Peyer's patch (tissue), 4 donors: ENCODE measurements at places on chromosomes 16 and 17. TPM values are rescaled to one million over a fixed set of nuclear protein-coding genes. Genes with fewer than 3 reads are reported as not detected.

- DNase-seq = peak; percentile 49
Observed at GRCh38 chr17:31052187-31052889, 42.4 kb upstream of the NF1 start.

DNA sequence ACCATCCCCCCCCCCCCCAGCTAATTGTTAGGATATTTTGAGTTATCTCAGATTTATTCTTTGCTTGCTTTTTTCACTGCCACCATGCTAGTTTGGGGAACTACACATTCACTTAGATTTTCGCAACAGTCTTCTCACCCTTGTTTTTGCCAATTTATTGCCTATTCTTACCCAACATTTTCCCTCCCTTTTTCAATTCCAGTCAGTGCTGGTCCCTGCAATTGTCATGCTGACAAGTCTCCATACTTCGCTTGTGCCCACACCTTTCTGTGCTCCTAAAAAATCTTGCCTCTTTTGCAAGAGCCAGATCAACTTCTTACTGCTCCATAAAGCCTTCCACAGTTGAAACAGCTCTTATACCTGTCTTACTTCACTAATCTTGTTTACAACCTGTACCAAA, 16.3 kb downstream of the TNRC6A start:
- DNase-seq = no peak

- no peak for DNase-seq
Observed at GRCh38 chr16:61323456-61323855, 712.8 kb downstream of the CDH8 start.

GRCh38 chr16:2037647-2038381, 9.8 kb downstream of the NTHL1 start:
- no peak for DNase-seq

DNA sequence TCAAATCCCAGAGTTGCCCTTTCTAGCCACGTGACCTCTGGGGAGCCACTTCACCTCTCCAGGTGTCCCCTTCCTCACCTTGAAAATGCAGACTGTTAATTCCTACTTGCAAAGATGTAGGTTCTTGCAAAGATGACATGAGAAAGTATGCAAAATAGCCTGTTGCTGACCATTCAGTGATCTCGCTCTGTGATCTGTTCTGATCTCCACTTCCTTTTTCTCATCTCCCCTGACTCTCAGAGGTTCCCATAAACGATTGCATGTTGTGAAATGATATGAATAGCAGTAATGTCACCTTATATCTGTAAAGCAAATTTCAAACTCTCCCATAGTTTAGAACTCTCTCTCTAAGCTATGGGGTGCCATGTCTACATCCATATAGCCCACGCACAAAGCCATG, 182.3 kb downstream of the TMEM132E start:
- DNase-seq = no peak

GRCh38 chr17:63438092-63439051, 7.7 kb downstream of the CYB561 start:
- no peak for DNase-seq

- no peak for DNase-seq
Observed at GRCh38 chr16:31664683-31665482, 137.2 kb downstream of the AHSP start.

- no peak for DNase-seq
Observed at GRCh38 chr17:38892083-38892482, 22.2 kb downstream of the LASP1 start.

GRCh38 chr17:55303701-55304145, 39.0 kb downstream of the HLF start:
- no peak for DNase-seq

DNA sequence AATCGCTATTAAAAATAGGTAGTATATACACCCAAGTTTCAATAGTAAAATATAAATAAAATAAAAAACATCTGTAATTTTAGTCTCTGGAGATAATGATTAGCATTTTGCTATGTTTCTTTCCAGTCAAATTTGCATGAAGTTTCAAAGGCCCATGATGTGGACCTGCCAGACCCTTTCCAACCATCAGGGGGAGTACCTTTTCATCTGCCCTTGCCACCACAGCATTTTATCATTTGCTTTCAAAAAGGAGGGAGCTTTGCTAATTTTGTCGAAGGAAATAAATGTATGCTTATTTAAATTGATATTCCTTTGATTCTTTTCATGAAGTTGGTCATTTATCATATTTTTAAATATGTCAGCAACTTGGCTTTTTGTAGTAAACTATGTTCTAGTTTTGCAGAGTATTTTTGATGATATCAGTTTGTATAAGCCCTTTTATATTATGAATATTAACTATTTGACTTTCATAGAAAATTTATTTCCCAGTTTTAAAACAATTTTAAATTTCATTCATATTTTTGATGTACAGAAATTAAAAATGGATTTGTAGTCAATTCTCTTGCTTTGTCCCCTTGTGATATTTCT, 115.2 kb upstream of the NETO2 start:
- DNase-seq = no peak

- peak; percentile 48 for DNase-seq
Observed at GRCh38 chr16:89710709-89711564, 9.4 kb upstream of the SPATA2L start.

- no peak for DNase-seq
Observed at GRCh38 chr16:8005096-8005860, 585.0 kb downstream of the TMEM114 start.

GRCh38 chr17:6753006-6753445, 2.8 kb upstream of the XAF1 start:
- DNase-seq = no peak

The ABCC1 gene
- 17.3 TPM for total RNA-seq

The FOXN1 gene
- not detected for total RNA-seq

The ACE gene
- 999 TPM for total RNA-seq

The PRR29 gene
- not detected for total RNA-seq

The DPEP1 gene
- total RNA-seq = 272 TPM

The RPGRIP1L gene
- 1.1 TPM for total RNA-seq
